Bronchial epithelial cell (primary cell): ENCODE measurements at places on chromosomes 4 and X.

- no peak for DNase-seq
Measured at GRCh38 chr4:7499661-7500060, 64.9 kb upstream of the PSAPL1 start.

GRCh38 chrX:140524556-140524955, 19.7 kb upstream of the SOX3 start:
- DNase-seq, result peak; percentile 40

DNA sequence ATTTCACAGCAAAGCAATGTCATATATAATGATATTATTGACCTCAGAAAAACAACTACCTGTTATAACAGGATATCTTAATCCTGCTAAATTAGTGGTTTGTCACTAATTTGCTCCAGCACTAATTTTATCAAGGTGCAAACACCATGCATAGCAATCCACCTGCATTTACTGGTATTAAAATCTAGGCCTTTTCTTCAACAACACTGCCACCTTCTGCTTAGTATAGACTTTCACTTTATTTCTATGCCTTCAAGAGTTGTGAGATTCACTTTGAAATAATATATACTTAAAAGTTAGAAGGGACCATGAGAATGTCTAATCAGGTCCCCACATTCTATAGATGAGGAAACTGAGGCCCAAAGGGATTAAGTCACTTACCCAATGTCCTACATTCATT, 82.1 kb upstream of the IQCM start:
- peak; percentile 52 for DNase-seq

DNA sequence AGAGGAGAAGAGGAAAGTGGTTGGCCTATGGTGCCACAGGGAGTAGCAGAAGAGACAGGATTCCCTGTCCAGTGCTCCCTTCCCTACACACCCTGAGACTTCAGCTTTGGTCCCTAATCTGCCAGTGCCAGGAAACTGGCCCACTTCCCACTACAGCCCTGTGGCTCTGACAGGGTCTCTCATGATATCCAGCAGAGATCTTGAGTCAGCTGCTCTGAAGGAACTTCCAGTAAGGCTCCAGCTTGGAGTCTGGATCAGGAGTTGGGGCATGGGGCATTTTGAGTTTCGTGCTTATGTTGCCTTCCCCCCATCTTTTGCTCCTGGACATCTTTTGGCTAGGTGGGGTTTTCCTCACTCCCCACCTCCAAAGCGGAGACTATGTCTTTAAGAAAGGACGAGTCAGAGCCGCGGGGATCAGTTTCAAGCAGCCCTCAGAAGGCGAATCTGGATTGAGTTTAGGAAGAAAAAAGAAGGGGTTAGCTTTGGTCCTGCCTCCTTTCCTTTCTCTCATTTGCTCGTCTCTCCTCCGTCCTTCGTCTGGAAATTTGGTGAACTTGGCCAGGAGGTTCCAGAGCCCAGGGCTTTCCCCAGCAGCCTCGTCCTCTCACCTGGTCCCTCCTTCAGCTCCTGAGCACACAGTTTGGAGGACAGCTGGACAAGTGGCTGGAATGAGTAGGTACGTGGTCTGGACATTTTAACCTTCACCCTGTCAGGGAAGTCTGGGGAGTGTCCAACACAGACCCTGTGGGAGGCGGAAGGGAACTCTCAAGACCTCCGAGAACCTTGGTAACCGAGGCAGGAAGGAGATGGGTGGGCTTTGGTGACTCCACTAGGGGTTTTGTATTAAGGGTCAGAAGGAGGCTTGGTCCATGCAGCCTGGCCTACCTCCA, 104.4 kb downstream of the RTL5 start:
- no peak for DNase-seq
